ENCODE measurements at places on chromosomes 4 and X. TPM values are rescaled to one million over a fixed set of nuclear protein-coding genes. Genes with fewer than 3 reads are reported as not detected.

The PRR32 gene
- not detected for total RNA-seq

The FATE1 gene
- total RNA-seq = not detected

The AVPR2 gene
- total RNA-seq = 0.12 TPM

The S100P gene
- not detected for total RNA-seq

The MMRN1 gene
- 0.35 TPM for total RNA-seq

The MAGEC2 gene
- total RNA-seq = not detected

The GPC4 gene
- total RNA-seq = 3.6 TPM

The ART3 gene
- total RNA-seq = not detected

The GAGE12J gene
- total RNA-seq = not detected

The LRCH2 gene
- total RNA-seq = 3.2 TPM

The CD38 gene
- not detected for total RNA-seq

The CCNB3 gene
- under 0.01 TPM for total RNA-seq

Measured in smooth muscle cell of the coronary artery (primary cell).